ENCODE measurements at places on chromosomes 11 and 22.

- DNase-seq, result no peak
These were observed 20.6 kb downstream of the ADM start for GRCh38 chr11:10325277-10326011.

DNA sequence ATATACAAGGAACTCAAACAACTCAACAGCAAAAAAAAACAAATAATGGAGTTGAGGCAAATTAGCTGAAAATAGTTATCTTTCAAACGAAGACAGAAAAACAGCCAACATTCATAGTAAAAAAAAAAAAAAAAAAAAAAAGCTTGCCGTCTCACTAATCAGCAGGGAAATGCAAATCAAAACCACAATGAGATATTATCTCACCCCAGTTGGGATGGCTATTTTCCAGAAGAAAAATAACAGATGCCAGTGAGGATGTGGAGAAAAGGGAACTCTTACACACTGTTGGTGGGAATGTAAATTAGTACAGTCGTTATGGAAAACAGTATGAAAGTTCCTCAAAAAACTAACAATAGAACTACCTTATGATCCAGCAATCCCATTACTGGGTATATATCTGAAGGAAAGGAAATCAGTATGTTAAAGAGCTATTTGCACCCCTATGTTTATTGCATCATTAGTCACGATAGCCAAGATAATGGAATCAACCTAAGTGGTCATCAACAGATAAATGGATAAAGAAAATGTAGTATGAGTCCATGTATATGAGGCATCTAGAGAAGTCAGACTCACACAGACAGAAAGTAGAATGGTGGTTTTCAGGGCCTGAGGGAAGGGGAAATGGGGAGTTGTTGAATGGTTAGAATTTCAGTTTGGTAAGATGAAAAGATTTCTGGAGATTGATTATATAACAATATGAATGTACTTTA, 56.0 kb downstream of the USP35 start:
- no peak for DNase-seq

- no peak for DNase-seq
These were observed 201.6 kb upstream of the B3GAT1 start for GRCh38 chr11:134613646-134614045.

GRCh38 chr11:3163241-3163981, 1.7 kb downstream of the OSBPL5 start:
- no peak for DNase-seq

- DNase-seq, result no peak
These were observed 37.0 kb downstream of the PRCP start for GRCh38 chr11:82863209-82863608.

- no peak for DNase-seq
These were observed at the start of gene SHISA8 for GRCh38 chr22:41915035-41915785. SHISA8 (minus strand) TSS chr22:41915074; CDS start chr22:41914667, 407 bp downstream.

DNA sequence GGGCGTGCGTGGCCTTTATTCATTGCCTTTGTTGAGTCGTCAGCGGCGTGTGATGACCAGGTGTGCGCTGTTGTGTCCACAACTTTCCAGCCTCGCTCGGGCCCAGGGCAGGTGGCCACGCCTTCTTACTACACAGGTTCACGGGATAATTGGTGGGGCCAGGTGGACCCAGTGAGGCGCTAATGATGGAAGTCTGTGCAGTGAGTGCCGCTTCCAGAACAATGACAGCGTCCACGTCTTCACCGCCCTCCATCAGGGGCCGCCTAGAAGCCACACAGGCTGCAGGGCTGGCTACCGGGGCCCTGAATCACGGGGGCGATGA, 1197.3 kb downstream of the BRD1 start:
- DNase-seq, result peak; percentile 70

DNA sequence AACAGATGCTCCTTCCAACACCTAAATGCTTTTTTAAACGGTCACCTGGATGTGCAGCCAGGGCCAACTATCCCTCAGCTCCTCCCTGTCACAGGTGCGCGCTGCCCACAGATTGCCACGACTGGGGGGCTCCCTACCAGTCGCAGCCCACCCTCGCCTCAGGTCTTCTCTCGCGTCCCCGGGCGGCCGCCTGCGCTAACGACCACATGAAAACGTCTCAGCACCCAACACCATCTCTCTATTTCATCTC, 469 bp downstream of the ZBED5 start:
- no peak for DNase-seq

DNA sequence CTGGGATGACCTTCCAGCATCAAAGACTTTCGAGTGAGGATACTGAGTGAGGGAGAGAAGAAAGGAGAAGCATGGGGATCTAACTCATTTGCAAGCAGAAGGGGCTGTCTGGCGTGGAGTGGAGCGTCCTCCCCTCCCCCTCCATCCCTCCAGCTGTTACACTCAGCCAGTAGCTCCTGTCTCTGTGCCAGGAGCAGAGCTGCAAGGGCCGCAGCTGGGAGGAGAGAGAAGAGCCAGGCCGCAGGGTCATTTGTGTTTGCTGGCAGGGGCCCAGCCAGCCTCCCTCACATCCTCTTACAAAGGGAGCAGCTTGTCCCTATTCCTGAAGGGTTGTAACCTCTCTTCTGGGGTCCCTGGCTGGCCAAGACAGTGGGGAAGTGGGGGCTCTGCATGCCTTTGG, 57.9 kb downstream of the NECTIN1 start:
- no peak for DNase-seq

DNA sequence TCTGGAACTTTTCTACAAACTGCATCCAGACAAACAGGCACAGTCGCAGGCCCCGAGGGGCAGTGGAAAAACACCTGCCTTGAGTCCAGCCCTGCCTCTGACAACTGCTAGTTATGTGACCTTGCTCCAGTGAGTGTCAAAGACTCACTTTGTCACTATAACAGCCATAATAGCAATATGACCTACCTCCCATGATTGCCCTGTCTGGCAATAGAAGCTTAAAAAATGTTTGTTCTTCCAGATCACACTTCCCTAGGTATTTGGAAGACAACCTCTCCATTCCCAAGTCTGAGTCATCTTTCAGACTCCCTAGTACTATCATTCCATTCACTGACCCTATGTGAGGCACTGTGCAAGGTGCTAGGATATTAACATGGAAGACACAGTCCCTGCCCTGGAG, 74.5 kb downstream of the RPL27A start:
- DNase-seq, result no peak

DNA sequence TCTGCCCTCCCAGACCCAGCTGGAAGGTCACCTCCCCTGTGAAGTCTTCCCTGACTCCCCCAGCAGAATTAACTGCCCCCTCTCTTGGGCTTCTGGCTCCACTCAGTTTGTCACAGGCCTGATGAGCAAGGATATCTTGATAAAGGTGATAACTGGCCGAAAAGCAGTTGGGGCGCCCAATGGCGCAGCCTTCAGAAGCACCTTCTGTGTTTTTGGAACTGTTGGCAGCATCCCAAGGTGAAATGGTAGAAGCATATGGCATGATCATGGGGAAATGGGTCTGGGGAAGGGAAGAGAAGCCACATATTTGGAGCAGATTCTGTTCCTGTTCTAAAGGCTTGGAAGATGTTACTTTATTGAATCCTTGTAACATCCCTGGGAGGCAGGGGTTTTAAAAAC, 2.8 kb upstream of the TAB1 start:
- DNase-seq, result no peak

DNA sequence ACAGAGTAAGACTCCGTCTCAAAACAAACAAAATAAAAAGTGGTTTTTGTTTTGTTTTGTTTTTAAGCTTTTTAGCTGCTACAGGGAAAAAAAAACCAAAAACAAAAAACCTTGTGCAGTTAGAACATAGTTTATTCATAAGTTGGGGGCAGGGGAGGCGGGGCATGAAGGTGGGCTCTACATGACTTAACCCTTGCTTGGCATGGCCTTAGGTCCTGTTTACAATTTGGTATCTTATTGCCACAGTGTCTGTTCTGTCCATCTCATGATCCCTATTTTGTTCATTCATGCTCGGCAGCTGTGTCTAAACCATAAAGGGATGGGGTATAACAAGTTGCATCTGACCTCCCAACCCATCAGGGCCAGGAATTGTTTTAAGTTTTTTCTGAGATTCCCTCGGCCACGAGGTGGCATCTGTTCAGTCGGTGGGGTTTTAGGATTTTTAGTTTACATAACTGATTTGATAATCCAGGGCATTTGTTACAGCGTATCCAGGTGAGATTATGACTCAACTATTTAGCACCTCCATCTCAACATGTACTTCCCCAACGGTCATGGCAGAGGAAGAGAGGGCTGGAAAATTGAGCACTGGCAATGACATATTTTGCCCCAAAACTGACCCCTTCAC, 6.9 kb downstream of the AP5B1 start:
- no peak for DNase-seq

DNA sequence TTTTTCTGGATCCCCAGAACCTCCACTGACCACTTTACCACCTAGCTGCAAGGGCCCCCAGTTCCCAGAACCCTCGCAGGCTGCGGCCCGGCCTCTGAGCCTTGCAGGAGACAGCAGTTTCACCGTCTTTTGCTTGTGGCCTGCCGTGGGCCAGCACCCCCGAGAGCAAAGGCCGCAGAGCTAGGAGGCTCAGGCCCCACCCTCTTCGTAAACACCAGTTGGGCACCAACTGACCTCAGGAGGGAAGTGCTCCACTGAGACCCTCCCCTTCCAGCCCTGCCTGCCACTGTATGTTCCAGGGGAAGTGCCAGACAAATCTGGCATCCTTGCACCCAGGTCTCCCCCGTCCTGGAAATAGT, 23.4 kb upstream of the CREB3L1 start:
- DNase-seq, result no peak

DNA sequence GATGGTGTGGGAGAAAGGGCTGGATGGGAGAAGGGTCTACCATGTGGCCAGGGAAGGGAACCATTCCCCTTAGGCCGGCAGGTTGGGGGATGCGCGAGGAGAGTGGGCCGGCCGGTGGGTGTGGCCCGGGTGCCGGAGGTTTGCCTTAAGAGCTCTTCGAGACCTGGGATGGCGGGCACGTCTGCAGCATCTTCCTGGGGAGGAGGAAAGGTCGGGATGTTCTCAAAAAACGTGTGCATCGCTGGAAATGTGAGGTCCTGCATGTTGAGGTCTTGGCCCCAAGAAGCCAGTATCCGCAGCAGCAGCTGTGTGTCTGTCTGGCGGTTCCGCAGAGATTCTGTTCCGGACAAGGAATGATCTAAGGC, 1.4 kb downstream of the NAV2 start:
- no peak for DNase-seq

DNA sequence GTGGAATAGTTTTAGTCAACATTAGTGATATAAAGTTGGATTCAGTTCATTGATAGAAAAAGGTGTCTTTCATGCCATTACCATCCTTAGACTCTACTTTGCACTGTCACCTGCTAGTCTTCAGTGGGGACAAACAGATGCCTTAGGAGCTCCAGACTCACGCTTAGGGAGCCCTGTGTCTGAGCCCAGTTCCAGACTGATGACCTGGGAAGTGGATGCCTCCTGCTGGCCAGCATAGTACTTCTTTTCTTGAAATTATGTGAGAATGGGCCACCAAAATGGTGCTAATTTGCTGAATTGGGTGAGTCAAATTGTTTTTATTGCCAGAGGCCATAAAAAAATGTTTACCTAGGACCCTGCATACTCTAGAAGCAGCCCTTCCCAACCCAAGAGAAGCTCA, 53.9 kb downstream of the NOX4 start:
- DNase-seq, result no peak

GRCh38 chr22:29720811-29721323, 1.1 kb downstream of the CABP7 start:
- DNase-seq, result no peak

All from NCI-H510A (cell line).